ENCODE measurements at places on chromosomes 13 and 19.

GRCh38 chr13:49993111-49993510, 3.7 kb upstream of the TRIM13 start:
- no peak for ATAC-seq

DNA sequence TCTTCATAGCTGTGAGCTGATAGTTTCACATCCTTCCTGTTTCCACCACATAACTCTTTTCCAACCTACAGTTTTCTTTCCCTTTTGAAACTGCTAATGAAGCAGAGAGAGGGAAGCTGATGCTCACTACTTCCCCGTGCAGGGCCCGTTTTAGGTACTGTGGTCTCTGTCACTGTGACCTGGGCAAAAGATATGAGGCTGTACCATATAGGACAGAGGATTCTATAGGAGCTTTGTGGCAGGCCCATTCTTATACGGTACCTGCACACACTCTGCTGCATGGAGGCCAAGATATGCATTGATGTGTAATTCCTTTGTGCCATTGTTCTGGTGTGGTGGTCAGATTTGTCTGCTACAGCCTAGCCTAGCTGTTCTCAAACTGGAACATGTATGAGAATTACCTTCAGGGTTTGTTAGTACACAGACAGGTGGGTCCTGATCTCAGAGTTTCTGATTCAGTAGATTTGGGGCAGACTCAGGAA, 577.3 kb downstream of the LMO7 start:
- no peak for ATAC-seq

DNA sequence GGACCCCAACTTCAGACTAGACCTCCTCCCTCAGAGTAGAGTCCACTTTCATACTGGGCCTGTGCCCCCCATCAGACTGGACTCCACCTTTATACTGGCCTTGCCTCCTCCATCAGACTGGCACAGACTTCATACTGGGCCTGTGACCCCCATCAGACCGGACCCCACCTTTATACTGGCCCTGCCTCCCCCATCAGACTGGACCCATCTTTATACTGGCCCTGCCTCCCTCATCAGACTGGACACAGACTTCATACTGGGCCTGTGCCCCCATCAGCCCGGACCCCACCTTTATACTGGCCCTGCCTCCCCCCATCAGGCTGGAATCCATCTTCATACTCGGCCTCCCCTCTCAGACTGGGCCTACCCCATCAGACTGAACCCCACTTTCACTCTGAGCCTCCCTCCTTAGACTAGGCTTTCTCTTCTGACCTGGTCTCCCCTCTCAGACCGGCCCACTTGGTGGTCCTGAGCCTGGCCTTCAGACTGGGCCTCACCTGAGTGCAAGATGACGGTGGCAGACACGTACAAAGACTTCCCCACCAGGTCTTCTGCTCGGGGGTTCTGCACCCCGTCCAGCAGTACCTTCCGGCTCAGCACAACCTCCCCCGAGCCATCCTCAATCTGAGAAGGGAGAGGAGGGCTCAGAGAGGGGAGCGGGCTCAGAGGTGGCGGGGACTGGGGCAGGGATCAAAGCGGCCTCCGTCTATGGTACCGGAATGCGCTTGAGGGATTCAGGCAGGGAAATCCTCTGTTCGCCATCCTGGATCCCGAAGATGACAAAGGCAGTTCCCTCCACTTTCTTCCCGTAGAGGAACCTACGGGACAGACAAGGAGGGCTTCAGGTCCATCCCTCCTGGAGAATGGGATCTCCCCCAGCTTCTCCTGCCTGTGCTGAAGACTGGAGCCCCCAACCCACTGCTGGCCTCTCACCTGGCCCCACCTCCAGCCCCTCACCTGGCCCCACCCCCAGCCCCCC, 7.5 kb downstream of the C3 start:
- no peak for ATAC-seq

- no peak for ATAC-seq
Observed at GRCh38 chr13:37870895-37871550, 1.5 kb upstream of the TRPC4 start.

DNA sequence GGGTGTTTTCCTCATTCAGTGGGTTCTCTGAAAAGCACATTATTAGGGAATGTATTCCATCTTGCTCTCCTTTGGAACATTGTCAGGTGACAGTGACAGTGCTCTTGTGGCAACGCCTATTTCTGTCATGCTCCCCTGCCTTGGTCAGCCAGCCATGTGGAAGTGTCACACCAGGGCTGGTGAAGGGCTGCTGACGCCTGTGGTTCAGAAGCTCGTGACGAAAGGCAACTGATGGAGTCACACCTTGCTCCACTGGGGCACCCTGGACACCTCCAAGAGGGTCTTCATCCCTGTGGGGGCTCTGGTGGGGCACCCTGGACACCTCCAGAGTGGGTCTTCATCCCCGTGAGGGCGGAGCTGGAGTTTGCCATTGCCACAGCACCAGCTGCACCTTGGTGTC, 68.9 kb upstream of the GPR183 start:
- peak; percentile 34 for ATAC-seq

Data from gastroesophageal sphincter (tissue), 4 donors.